Upper lobe of right lung (tissue), 1 donor: ENCODE measurements at places on chromosomes 2 and 18. TPM values are rescaled to one million over a fixed set of nuclear protein-coding genes. Genes with fewer than 3 reads are reported as not detected.

The ALPI gene
- not detected for total RNA-seq

The GREB1 gene
- total RNA-seq: 0.90 TPM

The LYG2 gene
- total RNA-seq: not detected

The BMP10 gene
- 1.4 TPM for total RNA-seq

The ALMS1 gene
- total RNA-seq: 22.1 TPM

The CDH2 gene
- total RNA-seq: 1.8 TPM

The SRD5A2 gene
- not detected for total RNA-seq

The KRTCAP3 gene
- total RNA-seq: 22.5 TPM

The CCDC74B gene
- 0.78 TPM for total RNA-seq

The ALPG gene
- total RNA-seq: 0.49 TPM

The ASB18 gene
- not detected for total RNA-seq

The FRZB gene
- total RNA-seq: 14.0 TPM

- H3K27me3 ChIP-seq: no peaks in the 10 kb centered on the region
- no peak overlapping the region for H3K4me3 ChIP-seq
- H3K4me1 ChIP-seq: peaks cover 10% of the 10 kb centered on the region
- no peak for DNase-seq
Measured at GRCh38 chr2:85935746-85936208, 47.0 kb upstream of the ST3GAL5 start.

DNA sequence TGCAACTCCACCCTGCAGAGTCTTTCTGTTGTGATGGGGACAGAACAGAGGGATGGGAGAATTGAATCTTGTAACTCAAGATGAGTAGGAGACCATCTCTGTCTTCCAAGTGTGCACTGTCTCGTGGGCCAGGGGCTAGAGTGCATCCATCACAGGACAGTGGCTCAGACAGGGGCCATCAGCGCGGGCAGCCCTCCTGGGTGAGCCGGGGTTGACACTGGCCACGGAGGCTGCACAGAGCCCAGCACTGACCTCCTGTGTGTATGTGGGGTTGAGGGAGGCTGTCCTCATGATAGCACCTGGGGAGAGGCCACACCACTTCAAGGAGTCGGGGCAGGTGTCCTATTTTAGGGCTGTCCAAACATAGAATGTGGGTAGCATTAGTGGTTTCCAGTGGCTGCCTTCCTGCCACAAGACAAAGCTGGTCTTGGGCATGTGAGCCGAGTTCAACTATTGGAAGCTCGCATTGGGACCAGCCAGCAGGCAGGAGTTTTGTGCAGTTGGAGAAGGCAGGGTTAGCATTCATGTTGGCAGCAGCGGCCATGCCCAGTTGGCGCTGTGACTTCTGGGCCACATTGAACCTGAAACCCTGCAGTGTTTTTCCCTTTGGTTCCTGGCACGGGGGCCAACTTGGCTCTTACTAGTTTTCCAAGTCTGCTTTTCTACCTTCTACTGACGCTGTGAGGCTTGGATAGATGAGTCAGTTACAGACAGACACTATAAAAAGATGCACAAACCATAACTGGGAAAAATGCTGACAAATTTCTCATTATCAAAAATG, 45.3 kb downstream of the ACOXL start:
- H3K27ac ChIP-seq: no peak overlapping the region
- H3K27me3 ChIP-seq: no peaks in the 10 kb centered on the region
- DNase-seq: no peak
- no peak overlapping the region for H3K4me3 ChIP-seq
- H3K4me1 ChIP-seq: peaks cover 9% of the 10 kb centered on the region
- no peaks in the 10 kb centered on the region for H3K36me3 ChIP-seq

- DNase-seq: no peak
- H3K4me3 ChIP-seq: no peak overlapping the region
- H3K27me3 ChIP-seq: no peaks in the 10 kb centered on the region
- H3K4me1 ChIP-seq: no peaks in the 10 kb centered on the region
- H3K27ac ChIP-seq: no peak overlapping the region
Measured at GRCh38 chr2:214865400-214865799, 55.9 kb upstream of the BARD1 start.

DNA sequence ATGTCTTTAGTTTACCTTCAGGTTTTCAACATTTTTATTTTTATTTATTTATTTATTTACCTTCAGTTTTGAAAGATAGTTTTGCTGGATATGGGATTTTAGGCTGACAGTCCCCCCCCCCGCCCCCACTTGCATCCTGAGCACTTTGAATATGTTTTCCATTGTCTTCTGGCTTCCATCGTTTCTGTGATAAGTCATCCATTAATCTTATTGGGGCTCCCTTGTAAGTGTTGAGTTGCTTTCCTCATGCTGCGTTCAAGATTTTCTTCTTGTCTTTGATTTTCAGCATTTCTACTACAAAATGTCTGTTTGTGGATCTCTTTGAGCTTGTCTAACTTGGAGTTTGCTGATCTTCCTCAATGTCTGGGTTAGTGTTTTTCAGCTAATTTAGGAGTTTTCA, 19.4 kb upstream of the LDLRAD4 start:
- no peak overlapping the region for H3K4me3 ChIP-seq
- DNase-seq: no peak
- no peaks in the 10 kb centered on the region for H3K4me1 ChIP-seq

DNA sequence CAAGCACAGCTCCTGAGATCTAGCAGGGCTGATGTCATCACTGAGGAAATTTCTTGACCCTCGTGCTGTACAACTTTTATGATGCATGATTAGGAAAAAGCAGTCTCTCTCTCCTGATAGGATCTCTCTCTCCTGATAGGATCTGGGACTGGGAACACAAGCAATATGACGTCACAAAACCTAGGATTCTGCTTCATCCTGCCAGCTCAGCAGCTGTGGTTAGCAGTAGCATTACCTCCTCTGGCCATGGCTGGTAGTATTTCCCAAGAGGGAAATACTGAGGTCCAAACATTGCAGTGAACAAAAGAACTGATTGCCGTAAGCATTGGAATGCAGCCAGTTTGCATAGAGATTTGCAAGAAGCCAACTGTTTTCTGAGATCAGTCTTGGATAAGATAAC, 521.2 kb upstream of the POU3F3 start:
- H3K36me3 ChIP-seq: no peaks in the 10 kb centered on the region
- H3K27me3 ChIP-seq: no peaks in the 10 kb centered on the region
- H3K4me3 ChIP-seq: no peak overlapping the region
- no peak overlapping the region for H3K27ac ChIP-seq
- DNase-seq: no peak

DNA sequence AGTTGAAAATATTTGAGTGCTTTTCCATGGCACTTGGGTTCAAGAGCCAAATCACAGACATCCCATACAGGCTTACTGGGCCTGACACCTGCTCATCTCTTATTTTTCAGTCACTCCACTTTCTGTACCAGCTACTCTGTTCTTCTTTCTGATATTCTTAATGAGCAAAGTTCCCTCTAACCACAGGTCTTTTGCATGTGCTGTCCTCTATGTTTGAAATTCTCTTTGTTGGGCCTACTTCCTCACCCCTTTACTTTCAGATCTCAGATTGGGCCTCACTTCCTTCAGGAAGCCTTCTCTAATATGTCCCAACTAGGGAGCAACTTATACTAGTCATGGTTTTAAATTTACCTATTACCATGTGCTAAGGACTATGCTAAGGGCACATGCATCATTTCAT, 81.8 kb upstream of the RBMS1 start:
- H3K27me3 ChIP-seq: no peaks in the 10 kb centered on the region
- H3K36me3 ChIP-seq: no peaks in the 10 kb centered on the region
- peaks cover 9% of the 10 kb centered on the region for H3K4me1 ChIP-seq
- DNase-seq: no peak

DNA sequence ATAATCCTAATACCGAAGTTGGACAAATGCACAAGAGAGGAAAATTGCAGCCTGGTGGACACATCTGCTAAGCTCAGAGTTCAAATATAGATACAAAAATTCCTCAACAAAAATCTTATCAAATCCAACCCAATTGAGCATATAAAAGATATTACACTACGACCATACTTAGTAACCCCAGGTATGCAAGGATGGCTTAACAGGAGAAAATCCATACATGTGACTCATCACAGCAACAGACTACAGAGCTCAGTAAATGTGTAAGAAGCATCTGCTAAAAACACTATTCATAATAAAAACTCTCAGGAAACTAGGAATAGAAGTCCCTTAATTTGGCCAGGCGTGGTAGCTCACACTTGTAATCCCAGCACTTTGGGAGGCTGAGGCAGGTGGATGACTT, 28.3 kb downstream of the HS6ST1 start:
- H3K4me1 ChIP-seq: peaks cover 21% of the 10 kb centered on the region
- H3K36me3 ChIP-seq: no peaks in the 10 kb centered on the region
- no peak overlapping the region for H3K4me3 ChIP-seq
- H3K27me3 ChIP-seq: no peaks in the 10 kb centered on the region

DNA sequence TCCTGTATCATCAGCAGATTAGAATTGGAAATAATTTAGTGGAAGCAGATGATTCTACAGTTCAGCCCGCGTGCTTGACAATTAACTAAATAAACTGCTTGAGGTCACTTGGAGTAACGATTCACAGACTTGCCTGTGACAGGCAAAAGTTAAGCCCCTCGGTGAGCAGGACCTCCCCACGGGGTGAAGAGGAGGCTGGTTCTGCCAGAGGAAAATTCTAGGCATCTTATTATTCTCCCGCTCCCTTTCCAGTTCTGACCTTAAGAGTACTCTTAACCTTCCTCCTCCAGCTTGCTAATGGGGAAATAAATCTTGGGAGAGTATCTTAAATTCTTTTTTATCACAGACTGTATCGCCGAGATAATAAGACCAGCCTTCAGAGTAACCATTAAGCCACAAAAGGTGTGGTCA, 169.7 kb upstream of the SMAD2 start:
- no peak for DNase-seq
- H3K36me3 ChIP-seq: no peaks in the 10 kb centered on the region
- no peak overlapping the region for H3K27ac ChIP-seq
- no peaks in the 10 kb centered on the region for H3K4me1 ChIP-seq

DNA sequence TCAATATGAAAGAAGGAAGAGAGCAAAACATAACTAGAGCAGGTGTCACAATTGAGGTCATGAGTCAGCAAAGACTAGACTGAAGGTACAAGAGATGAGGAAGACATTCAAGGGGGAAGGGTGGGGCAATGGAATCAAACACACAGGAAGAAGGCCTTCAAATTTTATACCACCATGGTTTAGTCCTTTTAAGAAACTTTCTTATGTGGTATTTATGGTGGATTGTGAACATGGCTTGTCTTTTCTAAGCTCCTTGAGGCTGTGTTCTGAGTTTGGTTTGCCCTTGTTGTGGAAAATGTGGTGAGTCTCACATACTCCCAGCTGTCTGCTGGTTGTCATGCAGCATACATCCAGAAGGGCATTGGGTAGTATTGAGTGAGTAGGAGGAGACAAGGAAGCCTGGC, 62.1 kb downstream of the NABP1 start:
- H3K27ac ChIP-seq: no peak overlapping the region
- no peak overlapping the region for H3K4me3 ChIP-seq
- H3K4me1 ChIP-seq: peaks cover 6% of the 10 kb centered on the region
- no peak for DNase-seq

- H3K27me3 ChIP-seq: no peaks in the 10 kb centered on the region
- H3K36me3 ChIP-seq: no peaks in the 10 kb centered on the region
- peaks cover 13% of the 10 kb centered on the region for H3K4me1 ChIP-seq
- no peak overlapping the region for H3K4me3 ChIP-seq
- H3K27ac ChIP-seq: no peak overlapping the region
Measured at GRCh38 chr2:239392688-239393387, 8.0 kb downstream of the HDAC4 start.

DNA sequence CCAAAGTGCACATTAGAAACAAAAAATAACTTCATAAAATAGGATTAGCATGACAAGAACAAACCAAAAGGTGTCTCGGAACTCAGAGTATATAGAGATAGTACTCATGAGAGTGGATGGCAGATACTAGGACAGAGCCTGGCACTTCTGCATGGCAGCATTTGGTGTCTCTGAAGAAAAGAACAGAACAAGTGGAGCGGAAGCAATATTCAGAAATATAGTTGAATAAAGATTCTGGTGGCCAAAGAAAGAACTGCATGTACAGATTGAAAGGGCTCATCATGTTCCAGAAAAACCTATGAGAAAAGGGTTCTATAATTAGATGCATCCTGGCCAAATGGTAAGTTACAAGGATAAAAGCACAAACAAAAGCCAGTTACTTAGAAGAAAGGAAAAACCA, 90.9 kb downstream of the CCDC138 start:
- no peaks in the 10 kb centered on the region for H3K27me3 ChIP-seq
- DNase-seq: no peak
- H3K27ac ChIP-seq: no peak overlapping the region
- H3K4me3 ChIP-seq: no peak overlapping the region
- no peaks in the 10 kb centered on the region for H3K4me1 ChIP-seq
- H3K36me3 ChIP-seq: no peaks in the 10 kb centered on the region

GRCh38 chr2:2850218-2850755, 519.2 kb upstream of the MYT1L start:
- no peak overlapping the region for H3K27ac ChIP-seq
- H3K36me3 ChIP-seq: no peaks in the 10 kb centered on the region
- no peak for DNase-seq
- H3K4me3 ChIP-seq: no peak overlapping the region
- H3K4me1 ChIP-seq: no peaks in the 10 kb centered on the region

DNA sequence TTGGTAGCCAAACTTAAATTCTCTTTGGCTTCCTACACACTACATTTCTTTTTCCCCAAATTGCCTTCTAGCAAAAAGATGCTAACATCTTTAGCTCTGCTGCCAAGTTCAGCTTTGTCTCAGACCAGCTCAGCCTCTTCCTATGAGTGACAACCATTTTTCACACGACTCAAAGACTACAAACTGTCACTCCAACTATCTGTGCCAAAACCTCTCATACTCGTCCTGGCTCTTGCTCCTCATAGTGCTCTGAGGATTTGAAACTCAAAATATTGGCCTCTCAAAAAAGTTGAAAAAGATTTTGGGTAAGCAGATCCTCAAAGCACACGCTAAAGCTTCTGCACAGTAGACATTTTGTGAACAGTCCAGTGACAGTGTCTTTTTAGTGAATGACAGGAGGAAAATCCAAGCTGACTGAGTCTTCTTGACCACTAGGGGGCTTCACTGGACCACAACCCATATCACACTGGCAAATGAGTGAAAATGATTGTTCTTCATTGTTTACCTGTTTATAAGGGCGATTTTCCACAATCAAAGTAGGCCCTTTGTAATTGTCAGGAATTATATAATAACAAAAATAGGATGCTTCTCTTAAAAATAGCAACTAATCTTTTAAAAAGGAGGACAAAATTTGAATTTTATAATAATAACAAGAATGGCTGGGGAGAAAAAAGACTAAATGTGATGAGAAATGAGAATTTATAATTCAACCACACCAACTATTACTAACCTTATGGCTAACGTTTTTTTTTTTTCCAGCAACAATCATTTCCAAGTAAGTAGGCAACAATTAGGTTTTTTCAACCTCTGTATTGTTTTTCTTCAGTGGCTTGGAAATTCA, 85.5 kb upstream of the PGAP1 start:
- peaks cover 30% of the 10 kb centered on the region for H3K36me3 ChIP-seq
- DNase-seq: no peak
- no peaks in the 10 kb centered on the region for H3K27me3 ChIP-seq
- no peak overlapping the region for H3K4me3 ChIP-seq
- peaks cover 3% of the 10 kb centered on the region for H3K4me1 ChIP-seq

DNA sequence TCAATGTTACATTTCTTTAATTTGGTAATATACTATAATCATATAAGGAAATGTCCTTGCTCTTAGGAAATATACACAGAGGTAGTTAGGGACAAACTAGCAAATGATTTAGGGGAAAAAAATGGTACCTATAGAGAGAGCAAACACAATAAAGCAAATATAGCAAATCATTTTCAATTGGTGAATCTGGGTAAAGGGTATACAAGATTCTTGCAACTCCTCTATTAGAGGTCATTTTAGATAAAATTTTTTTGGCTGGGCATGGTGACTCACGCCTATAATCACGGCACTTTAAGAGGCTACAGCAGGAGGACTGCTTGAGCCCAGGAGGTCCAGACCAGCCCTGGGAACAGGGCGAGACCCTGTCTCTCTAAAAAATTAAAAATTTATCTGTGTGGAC, 44.4 kb downstream of the STRN start:
- no peak overlapping the region for H3K4me3 ChIP-seq
- H3K27me3 ChIP-seq: no peaks in the 10 kb centered on the region
- no peak for DNase-seq
- H3K36me3 ChIP-seq: no peaks in the 10 kb centered on the region
- no peak overlapping the region for H3K27ac ChIP-seq
